Foreskin melanocyte (primary cell): ENCODE measurements at places on chromosomes 3 and 15.

- no peak for DNase-seq
These were observed 42.4 kb downstream of the CP start for GRCh38 chr3:149179220-149179619.

GRCh38 chr3:128498127-128498626, 5.2 kb upstream of the GATA2 start:
- no peak for DNase-seq

- DNase-seq, result no peak
These were observed 2.9 kb downstream of the CORO2B start for GRCh38 chr15:68581725-68582124.

- no peak for DNase-seq
These were observed 17.0 kb upstream of the PPM1L start for GRCh38 chr3:160739079-160739478.

- DNase-seq, result no peak
These were observed at the start of gene PSTPIP1 for GRCh38 chr15:76994971-76995945. Gene PSTPIP1 (plus strand): TSS chr15:76995126. CDS start chr15:76995574, 448 bp downstream.

DNA sequence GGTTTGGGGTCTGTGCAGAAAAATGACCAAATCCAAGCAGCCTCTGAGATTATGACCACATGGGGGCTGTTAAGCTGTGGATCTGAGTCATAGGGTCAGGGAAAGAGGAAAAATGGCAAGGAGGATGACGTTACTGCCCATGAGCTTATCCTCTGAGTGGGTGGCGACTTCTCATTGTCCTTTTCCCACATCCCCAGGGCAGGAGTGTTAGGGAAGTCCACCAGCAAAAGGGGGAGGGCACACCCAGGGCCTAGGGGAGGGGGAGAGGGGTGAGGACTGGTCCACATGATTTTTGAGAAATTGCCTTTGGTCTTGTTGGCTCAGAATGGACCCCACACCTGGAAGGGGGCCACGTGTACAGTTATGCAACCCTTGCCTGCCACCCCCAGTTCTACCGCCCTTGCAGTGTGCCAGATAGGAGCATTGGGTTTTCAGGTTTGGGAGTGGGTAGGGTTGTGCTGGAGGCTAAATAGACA, 2.6 kb downstream of the CD276 start:
- peak; percentile 75 for DNase-seq

- no peak for DNase-seq
These were observed 89.4 kb downstream of the KCNAB1 start for GRCh38 chr3:156209631-156210335.

GRCh38 chr15:66390678-66391077, 4.0 kb downstream of the MAP2K1 start:
- DNase-seq, result no peak

- no peak for DNase-seq
These were observed 1476.9 kb downstream of the OTOL1 start for GRCh38 chr3:162973428-162973917.

DNA sequence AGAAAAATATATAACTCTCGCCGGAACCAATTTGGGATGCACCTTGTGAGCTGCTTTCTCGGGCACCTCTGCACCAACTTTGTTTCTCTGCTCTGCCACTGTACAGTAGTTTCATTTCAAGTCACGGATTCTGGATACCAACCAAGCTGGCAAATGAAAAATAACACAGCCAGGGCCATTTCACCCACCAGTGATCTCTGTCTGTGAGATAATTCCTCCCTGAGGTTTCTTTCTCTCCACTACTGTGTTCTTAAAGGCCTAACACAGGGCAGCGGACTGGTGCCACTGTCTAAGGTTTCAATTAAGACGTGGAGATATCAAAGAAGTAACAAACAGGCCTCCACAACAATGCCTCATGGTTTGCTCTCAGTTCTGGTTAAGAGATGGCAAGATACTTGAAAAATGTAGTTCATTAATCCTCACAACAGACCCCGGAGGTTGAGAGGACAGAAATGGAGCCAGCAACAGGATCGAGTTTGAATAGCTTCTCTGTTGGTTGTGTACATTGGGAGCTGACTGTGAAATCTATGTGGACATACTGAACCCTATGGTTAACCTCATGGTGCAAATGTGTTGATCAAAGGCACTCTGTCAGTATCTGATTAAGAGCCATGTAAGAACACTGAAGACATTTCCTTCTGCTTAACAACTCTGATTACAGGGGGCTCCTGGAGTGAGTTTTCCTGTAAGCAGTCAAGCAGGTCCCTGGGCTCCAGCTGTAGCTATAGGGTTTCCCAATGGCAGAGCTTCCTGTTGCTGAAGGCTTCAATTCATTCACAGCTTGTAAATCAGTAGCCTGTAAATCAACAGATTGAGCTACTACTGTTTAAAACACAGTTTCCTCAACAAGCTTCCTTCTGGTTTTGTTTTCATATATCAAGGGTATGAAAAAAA, 470.5 kb downstream of the EPHA3 start:
- peak; percentile 43 for DNase-seq

GRCh38 chr15:26712335-26712734, 60.5 kb downstream of the GABRB3 start:
- no peak for DNase-seq

DNA sequence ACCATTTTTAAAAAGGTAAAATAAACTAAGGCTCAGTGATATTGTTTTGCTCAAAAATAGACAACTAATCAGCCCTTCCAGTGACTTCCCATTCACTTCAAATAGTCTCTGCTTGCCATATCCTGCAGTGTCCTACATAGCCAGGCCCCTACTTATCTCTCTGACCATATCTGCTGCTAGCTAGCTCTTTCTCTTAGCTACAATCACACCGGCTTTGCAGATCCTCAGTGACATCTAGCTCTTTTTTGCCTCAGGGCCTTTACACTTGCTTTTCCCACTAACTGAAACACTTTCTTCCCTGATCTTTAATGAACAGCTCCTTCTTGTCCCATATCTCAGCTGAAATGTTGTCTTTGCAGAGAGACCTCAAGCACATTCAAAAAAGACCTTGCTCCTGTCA, 161.3 kb downstream of the IL5RA start:
- no peak for DNase-seq

DNA sequence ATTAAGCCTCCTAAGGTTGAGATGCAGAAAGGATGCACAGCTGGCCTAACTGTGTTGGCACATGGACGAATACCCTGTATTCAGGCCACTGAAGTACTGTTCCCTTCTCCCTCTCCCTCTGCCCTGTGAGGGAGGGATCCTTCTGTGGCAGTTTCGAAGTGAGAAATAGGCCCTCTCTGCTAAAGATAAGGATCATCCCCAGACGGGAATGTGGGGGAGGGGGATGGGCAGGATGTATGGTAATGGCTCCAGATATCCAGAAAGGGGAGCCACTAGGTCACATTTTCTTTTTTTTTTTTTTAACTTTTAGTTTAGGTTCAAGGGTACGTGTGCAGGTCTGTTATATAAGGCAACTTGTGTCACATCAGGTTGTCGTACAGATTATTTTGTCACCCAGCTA, 463.1 kb downstream of the TBL1XR1 start:
- DNase-seq, result no peak

DNA sequence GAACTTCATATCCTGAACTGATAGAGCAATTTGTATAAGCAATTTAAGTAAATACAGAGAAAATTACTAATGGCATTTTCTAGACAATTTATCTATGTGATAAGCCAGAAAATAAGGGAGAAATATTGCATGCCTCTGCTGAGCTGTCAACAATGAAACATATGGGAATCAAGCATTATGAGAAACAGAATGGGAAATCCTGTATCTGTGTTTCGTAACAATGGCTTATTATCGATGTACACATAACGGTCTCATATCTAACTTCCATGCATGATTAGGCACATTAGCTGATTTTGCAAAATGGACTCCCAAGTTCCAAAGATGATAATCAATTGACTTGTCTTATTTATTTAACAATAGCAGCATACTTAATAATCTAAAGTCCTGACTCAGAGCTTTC, 30.4 kb upstream of the KCNMB2 start:
- no peak for DNase-seq

DNA sequence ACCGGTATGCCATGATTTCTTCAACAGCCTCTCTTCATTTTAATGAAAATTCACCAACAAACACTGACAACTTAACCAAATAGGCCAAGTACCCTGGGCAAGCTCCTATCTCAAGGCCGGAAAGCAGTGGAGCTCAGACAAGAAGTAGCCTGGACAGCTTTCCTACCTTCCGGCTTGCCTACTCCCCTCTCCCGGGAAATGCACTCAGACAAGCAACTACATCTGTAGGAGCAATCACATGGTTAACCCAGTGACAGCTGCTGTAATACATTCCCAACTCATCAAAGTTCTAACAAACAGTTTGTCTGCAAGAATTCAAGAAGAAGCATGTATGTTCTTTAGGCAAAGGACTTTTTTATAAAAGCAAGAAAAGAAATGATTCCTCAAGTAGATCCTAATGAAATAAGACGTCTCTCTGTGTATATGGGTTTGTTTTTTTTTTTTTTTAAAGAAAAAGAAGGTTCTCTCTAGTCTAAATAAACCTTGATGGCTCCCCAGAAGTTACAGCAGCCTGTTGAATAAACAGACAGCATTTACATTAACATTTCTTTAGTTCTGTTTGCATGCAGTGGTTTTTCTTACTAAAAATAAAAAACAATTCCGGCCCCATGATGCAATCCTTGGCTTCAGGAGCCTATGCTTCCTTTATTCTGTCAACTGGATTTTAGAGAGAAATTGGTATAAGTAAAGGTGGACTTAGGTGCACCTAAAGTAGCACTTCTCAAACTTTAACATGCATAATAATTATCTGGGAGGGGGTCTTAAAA, 278.7 kb downstream of the NEK10 start:
- DNase-seq, result no peak

- no peak for DNase-seq
These were observed 42.9 kb downstream of the TNFAIP8L3 start for GRCh38 chr15:51051776-51052175.

- DNase-seq, result no peak
These were observed 87.0 kb downstream of the NSMCE3 start for GRCh38 chr15:29182590-29182989.

GRCh38 chr15:31215490-31216214, 111.0 kb upstream of the KLF13 start:
- DNase-seq, result peak; percentile 35

DNA sequence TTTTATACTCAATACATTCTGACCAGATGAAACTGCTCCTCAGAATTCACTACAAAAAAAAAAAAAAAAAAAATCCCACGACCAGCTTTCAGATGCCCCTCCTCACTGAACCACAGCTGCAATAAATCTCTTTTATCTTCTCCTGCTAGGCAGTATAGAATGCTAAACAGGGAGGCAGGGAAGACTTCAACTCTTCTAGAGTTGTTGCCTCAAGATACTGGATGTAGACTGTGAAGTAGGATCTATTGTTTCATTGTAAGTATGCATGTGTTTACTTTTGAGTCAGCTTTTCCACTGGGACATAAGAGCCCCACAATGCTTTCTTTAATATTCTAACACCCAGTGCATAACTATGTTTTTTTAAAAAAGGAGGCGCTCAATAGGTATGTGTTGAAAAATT, 401.4 kb downstream of the TBL1XR1 start:
- DNase-seq, result no peak

DNA sequence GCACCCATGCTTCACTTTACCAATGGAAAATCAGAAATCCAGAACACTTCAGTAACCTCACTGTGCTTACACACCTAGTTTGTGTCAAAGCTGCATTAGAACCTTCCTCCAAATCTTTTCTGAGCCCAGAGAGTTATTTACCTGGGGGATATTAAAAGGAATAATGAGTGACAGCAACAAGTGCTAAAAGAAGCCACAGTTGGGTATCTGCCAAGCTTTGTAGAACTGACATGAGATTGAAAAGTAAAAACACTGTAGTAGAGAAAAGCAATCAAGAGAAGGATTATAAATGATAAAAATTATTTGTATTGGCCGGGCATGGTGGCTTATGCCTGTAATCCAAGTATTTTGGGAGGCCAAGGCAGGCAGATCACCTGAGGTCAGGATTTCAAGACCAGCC, 8.8 kb upstream of the TBC1D23 start:
- no peak for DNase-seq

- DNase-seq, result no peak
These were observed 102.7 kb upstream of the AADACL2 start for GRCh38 chr3:151630938-151631441.

- no peak for DNase-seq
These were observed 32.3 kb downstream of the XXYLT1 start for GRCh38 chr3:195238586-195239118.

DNA sequence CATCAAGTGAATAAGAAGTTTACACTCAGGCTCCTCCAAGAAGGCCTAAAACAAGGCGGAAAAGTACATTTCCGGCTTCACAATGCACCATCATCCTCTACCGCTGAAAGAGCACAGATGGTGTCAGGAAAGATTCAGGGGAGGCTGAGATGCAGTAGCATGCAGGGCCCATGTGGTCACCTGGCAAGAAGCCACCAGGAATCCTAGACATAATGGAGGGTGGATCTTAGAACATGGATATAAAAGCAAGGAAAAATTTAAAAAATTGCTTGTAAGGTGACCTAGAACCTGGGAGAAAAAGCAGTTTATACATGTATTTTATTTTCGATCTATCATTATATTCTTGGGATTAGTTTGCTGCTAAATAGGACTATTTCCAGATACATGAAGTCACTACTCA, 21.9 kb upstream of the OTOL1 start:
- no peak for DNase-seq

- no peak for DNase-seq
These were observed 6.7 kb upstream of the GP5 start for GRCh38 chr3:194405766-194406165.

GRCh38 chr15:89098281-89098680, 10.0 kb downstream of the ABHD2 start:
- no peak for DNase-seq

DNA sequence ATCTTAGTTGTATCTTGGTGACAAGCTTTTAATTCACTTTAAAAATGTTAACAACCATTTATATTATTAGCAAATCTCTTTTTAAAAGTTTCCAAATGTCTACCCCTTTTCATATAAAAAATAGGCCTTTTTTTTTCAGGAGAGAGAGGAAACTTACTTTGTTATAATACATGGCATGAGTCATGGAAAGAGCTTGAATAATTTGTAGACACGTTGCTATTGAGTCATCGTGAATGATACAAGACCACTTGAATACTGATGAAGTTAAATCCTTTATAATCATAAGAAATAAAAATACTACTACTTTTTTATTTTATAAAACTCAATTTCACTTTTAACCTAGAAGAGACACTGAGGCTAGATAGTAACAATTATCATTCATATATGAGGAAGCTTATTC, 70.3 kb upstream of the BBX start:
- DNase-seq, result no peak

GRCh38 chr3:101665357-101665756, 11.6 kb downstream of the ZBTB11 start:
- no peak for DNase-seq
